Fibroblast of skin of scalp (primary cell): ENCODE measurements at places on chromosomes 1 and 21.

DNA sequence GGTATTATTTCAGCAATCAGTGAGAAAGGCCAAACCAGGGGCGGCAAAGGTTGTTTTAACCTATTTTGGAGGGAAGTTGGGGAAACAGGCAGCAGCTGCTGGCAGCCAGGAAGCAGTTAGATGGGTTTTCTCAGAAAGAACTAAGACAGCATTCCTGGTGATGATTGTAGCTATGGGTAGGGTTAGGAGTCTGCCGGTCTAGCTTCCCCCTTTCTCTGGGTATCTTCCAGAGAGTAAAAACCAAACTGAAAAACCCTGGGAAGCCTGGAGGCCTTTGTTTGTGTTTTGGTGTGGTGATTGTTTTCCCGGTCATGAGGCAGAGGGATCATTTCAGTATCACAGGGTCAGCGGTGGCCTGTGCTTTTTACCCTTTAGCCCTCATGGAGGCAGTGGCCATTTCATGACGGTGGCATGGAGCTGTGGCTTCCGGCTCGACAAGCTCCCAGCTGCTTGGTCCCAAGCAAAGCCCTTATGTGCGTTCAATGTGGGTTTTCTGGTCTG is 19.5 kb upstream of the TNFRSF1B start:
- DNase-seq = no peak

DNA sequence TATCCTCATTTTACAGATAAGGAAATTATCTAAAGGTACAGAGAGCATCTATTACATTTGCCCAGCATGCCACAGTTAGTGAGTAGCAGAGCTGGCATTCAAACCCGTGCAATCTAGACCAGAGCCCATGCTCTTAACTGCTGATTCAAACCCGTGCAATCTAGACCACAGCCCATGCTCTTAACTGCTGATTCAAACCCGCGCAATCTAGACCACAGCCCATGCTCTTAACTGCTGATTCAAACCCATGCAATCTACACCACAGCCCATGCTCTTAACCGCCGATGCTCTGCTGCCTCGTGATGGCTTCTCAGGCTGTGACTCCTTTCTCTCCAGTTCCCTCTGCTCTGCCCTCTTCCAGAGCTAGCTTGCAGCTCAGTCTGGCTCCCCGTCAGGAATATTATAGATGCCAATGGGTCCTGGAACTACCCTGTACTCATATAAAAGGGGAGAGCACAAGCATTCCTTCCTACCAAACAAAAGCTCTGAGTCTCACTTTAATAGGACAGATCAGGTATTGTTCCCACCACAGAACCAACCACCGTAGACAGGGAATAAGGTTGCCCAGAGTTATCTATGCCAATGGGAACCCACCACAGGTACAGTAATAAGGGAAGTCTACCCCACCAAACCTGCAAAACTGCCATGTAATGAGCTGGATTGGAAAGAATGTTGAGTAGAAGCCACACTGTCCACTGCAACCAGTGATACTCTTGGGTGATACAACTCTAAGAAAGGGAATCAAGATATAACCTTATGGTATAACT is 78.4 kb downstream of the SMYD3 start:
- peak; percentile 96 for DNase-seq

GRCh38 chr1:208850442-208850841 is 606.3 kb upstream of the PLXNA2 start:
- peak; percentile 6 for DNase-seq

DNA sequence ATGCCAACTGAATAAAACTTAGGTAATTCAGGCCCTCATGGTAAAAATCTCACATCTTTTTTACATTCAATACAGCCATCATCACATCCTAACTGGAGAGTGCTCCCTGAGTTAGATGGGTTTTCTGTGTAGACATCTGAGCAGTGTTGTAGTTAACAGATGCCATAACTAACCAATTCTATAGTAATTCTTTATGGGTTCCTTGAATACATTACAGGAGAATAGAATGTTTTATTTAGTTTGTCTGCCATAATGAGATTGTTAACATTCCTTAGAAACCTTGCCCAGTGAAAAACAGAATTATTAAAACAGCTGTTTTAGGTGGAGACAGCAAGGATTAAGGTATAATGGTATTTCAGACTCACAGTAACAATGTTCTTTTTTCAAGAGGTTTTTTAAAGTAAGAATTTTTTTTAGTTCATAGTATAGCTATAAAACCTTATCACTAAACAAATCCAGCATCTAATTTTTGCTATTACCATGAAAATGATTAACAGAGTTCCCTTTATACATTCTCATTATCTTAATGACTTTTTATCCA is 95.3 kb downstream of the ATP5PO start:
- no peak for DNase-seq

- peak; percentile 51 for DNase-seq
These were observed 248.6 kb downstream of the DNM3 start for GRCh38 chr1:172089768-172090510.

- no peak for DNase-seq
These were observed 6.8 kb downstream of the CASQ2 start for GRCh38 chr1:115761601-115762302.

- peak; percentile 72 for DNase-seq
These were observed at the start of gene AGT for GRCh38 chr1:230713915-230714764. Gene AGT, minus strand, starts transcription at chr1:230714122. Its CDS starts 3,299 bp downstream, at chr1:230710823.

DNA sequence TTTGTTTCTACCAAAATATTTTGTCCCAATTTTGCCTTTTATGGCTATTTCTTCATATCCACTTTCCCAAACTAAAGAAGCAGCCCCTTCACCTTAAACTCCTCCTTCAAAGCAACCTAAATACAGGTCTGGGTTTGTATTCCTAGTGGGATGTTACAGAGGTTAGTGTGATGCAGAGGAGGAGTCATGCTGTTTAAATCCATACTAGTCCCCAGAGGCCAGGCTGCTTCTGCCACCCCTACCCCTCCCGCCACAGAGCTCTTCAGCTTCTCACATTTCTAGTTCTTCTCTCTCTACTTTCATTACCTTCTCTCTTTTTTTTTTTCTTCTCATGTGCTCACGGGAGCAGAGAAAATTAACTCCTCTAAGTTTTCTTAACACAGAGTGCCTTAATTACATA is 29.3 kb downstream of the SELL start:
- no peak for DNase-seq

GRCh38 chr21:29184037-29184436 is 53.6 kb downstream of the MAP3K7CL start:
- DNase-seq = no peak

DNA sequence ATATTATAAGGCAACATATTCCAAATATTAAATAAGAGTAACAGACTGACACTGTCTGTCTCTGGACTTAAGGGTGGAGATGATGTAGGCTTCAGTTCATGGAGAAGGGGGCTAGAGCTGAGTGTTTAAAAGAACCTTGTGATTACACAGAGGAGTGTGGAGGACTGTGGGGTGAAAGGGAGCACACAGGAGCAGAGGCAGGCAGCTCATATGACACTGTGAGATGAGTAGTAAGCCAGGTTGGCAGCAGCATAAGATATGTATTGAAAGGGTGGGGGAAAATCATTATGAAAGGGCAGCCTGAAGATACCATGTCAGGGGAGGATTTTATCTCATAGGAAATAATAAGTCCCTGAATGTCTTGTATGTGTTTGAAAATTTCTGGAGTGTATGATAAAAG is 104.5 kb downstream of the AK5 start:
- no peak for DNase-seq

GRCh38 chr1:167541003-167541402 is 12.6 kb downstream of the CREG1 start:
- DNase-seq = peak; percentile 22

DNA sequence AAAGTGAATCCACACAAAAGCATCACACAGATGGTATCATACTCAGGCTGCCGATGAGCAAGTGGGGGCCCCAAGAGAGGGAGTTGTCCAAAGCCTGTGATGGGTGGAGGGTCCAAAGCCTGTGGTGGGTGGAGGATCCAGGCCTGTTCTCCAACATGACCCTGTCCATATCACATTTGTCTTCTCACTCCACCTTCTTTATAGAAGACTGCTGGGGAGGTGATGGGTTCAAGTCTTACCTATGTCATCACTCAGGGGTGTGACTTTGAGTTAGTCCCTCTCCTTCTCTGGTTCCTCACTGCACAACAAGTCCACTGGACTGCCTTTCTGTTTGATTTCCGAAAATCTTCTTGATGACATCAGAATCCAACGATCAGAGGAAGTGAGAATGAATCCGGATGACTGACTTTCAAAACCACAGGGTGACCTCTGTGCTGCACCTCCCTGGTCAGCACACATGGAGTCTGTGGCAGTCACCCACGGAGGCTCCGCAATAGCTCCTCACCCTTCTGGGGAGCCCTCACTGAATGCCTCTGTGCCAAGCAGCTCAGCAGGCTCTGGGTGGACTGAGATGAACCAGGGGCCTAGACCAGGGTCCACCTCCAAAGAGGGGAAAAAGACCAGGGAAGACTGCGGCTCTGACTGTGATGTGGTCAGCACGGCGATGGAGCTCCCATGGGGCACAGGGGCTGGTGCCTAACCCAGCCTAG is 166.8 kb downstream of the HIVEP3 start:
- DNase-seq = no peak

DNA sequence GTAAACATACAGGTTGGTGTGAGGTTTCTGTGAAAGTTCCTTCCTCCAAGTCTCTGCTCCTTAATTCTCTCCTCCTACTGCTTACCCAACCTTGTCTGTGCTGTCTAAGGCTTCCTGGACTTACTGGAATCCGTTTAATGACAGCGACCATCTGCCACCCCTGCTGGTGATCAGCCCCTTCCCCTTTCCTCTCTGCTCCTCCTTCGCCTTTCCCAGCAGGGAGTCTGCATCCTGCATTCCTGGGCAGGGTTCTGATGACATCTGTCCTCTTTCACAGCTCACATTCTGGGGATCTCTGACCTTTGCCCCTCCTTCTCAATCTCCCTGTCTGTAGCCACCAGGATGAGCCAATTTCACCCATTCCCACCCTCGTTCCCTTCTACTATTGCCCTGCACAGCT is 66.5 kb downstream of the KIRREL1 start:
- peak; percentile 15 for DNase-seq

- DNase-seq = no peak
These were observed 395 bp upstream of the MIB2 start for GRCh38 chr1:1614954-1615255.

GRCh38 chr1:39154553-39155421 is 49.7 kb upstream of the MACF1 start:
- peak; percentile 65 for DNase-seq

DNA sequence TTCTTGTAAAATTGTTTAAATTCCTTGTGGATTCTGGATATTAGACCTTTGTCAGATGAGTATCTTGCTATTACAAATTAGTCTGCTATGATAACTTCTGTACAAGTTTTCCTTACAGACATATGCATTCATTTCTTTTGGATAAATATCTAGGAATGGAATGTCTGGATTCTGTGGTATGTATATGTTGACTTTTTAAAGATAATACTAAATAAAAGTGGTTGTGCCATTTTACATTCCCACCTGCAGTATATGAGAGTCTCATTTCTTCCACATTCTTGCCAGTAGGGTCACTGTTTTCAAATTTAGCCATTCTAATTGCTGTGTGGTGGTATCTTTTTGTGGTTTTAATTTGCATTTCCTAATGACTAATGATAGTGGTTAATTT is 53.9 kb downstream of the SYDE2 start:
- DNase-seq = peak; percentile 81

GRCh38 chr1:211133393-211133835 is 534 bp downstream of the KCNH1 start:
- DNase-seq = peak; percentile 11

DNA sequence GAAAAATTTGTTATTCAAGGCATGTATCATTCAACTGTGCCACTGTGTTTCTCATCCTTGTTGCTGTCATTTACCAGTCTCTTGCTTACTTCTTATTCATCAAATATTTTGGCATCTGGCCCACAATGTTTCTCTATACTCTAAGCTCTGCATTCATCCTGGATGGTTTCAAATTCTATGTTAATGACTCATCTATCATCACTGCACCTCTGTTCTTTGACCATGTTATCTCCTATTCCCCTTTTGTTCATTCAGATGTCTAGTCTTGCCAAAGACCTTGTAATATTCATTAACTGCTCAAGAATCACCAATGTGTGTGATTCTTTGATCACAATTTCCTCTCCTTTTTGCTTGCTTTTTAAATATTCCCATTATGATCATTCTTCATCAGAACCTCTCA is 54.6 kb upstream of the PRKACB start:
- peak; percentile 77 for DNase-seq

- no peak for DNase-seq
These were observed 31.0 kb downstream of the SNX7 start for GRCh38 chr1:98692482-98692881.

DNA sequence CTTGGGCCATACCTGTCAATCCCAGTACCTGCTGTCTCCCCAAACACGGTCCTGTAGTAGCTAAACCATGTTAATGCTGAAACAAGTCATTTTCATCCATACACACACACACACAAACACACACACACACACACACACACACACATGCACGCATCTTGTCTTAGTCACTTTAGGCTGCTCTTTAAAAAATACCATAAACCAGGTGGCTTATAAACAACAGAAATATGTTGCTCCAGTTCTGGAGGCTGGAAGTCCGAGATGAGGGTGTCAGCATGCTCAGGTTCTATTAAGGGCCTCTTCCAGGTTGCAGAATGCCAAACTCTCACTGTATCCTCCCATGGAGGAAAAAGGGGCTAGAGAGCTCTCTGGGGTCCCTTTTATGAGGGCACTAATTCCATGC is 129.9 kb downstream of the NTPCR start:
- no peak for DNase-seq

DNA sequence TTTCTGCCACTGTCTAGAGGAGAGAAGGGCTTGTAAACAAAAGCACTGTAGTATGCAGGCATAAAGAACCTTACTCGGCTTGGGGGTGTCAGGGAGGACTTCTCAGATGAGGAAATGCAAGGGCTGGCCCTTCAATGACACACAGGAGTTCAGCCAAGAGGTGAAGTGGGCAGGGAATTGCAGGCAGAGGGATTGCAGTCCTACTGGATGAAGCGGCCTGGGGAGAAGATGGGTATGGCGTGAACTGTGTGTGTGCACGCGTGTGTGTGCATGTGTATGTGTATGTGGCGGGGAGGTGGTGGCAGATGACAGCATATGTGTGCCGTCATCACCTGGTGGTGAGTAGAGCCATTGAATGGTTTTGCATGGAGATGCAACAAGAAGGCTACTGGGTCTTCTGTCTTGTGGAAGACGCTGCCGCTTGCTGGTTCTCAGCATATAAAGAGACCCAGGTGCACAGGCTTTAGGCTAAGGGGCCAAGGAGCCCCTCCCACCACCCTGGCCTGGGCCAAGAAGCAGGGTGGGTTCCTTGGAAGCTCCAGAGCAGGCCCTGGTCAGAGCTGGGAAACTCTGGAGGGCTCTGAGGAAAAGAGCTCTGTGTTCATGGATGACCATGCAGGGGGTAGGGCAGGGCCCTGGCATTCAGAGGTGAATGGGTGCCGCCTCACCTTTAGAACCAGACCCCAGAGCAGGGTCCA is 4.1 kb upstream of the EPS8L3 start:
- no peak for DNase-seq

DNA sequence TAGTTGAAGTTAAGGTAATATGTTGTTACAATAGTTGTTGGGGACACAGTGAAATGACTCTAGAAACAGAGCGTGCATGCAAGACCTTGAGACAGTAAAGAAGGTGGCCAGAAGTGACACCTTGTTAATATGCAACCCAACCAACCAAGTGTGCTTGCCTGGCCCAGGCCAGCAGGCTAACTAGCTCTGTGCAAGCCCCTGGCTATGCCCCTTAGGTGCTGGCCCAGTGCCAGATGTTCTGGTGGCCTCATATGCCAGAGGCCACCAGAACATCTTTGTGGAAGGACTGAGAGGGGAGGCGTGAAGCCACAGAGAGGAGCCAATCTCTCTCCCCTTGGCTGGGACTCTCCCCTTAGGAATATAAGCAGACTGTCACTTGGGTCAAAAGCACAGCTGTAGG is 111.2 kb upstream of the JUN start:
- DNase-seq = no peak
